EL (cell line): ENCODE measurements at places on chromosomes 5 and 9.
A peak's percentile ranks its signal among the peaks of the same experiment; 100 is the strongest.

- DNase-seq, result no peak
Measured at GRCh38 chr9:86598411-86599239, 244.4 kb upstream of the TUT7 start.

DNA sequence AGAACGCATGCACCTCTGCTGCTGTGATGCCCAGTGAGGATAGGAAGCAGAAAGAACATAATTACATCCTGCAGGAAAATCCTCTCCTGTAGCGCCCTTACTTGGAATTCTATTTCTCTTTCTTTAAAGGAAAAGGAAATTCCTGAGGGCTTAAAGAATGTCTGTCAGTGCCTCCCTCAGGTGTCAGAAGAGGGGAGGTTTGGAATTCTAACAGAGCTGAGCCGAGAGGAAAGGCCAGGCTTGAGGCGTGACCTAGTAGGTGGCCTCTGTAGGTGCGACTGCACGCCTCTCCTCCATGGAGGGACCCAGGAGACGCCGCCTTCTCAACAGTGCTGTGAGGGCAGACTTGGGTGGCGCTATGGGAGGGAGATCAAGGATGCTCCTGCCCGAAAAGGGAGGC, 55.9 kb upstream of the ERCC6L2 start:
- DNase-seq, result no peak

DNA sequence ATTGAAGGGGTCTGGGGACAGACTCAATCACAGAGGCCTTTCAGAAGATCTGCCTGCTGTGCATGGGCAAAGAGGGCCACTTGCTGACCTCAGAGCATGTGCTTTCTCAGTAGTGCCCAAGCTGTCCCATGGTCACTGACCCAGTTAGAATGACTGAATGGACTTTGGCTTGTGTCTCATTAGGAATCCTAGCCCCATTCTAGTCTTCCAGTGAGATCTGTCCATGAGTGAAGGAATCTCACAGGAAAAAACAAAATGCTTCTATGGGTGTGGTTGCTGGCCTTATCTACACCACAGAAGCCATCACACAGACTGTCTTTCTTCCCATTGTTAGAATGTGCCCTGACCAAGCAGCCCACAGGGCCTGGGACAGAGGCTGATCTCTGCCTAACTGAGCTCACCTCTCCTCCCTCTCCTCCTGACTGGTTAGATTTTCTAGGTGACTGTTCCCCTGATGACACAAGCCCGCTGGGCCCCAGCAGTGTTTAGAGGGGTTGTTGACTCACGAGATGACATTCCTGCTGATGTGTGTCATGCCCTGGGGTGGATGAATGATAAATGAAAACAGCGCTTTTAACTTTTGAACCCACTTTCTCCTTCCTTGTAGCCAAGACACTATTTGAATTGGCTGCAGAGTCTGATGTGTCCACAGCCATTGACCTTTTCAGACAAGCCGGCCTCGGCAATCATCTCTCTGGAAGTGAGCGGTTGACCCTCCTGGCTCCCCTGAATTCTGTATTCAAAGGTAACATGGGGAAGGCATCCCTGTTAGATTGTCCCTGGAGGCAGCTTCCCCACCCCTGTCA, 24.8 kb downstream of the TGFBI start:
- peak; percentile 99 for DNase-seq

GRCh38 chr5:122221857-122222256, 90.2 kb upstream of the SNCAIP start:
- DNase-seq, result no peak

DNA sequence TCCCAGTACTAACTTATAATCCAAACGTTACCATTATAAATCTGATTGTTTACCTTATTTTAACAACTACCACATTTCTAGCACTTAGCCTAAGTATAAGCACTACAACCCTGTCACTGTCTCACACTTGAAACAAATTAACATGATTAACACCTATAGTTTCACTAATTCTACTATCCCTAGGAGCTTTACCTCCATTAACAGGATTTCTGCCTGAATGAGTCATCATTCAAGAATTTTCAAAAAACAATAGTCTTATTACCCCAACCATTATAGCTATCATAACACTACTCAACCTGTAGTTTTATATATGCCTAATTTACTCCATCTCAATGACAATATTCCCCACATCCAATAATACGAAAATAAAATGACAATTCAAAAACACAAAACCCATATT, 89.6 kb downstream of the INSL6 start:
- no peak for DNase-seq

DNA sequence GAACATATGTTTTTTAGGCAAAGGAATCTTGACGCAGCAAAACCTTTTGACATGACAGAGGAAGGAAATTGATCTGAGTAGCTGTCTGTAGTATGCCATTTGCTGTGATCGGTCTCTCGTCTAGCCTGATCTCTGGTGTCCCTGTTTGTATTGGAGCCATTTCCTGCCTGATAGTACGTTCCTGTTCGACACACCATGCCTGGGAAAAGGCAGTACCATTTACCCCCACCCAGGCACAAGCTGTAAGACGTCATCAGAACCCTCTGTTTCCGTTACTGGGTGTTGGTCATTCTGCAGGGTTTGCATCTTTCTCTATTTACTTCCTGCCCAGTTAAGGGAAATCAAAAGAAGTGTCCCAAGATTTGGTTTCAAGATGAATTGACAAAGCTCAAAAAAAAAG, 129.7 kb downstream of the CEMIP2 start:
- DNase-seq, result no peak

GRCh38 chr9:18138656-18139055, 335.3 kb upstream of the ADAMTSL1 start:
- no peak for DNase-seq

DNA sequence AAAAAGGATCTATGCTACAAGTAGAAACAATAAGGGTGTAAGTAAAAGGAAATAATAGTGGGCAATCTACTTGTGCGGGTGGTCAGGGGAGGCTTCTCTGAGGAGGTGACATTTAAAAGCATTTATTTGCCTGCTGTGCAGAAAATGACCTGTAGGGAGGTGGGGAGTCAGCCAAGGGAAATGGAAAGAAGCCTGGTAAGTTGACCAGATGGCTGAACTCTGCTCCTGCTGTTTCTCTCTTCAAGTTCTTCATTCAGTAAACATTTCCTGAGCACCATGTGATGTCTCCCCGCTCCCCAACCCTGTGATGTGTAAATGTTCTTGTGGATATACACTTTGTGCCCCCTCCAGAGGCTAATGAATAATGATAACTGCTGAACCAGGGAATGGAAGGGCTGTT, 9.9 kb upstream of the SPIN1 start:
- DNase-seq, result no peak

DNA sequence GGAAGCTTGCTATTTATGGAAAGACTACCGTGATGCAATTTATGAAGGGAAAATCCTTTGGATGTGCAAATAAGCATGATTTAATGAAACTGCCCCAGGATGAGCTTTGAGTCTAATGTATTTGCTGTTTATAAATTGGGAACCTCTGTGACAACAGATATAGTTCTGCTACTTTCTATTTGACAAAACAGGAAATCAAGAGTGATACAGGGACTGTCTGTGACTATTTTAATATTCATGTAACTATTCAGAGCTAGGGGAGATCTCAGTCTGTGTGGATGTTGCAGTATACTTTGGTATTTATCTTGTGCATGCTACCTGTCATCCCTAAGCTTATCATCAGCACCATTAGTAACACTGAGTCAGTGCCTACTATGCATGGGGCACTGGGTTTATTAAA, 132.1 kb downstream of the PDZD2 start:
- DNase-seq, result no peak

DNA sequence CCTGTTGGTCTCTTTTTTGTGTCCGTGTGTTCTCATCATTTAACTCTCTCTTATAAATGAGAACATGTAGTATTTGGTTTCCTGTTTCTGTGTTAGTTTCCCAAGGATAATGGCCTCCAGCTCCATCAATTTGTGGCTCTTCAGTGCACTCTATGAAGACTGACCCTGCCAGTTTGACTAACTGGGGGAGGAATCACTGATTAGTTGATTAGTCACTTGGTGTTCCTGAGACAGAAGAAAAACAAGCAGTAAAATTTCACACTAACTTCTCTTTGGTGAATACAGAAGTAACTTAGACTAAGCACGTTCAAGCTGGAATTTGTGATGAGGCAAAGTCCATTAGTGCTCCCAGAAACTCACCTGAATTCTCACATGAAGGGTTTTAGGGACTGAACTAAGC, 495.8 kb upstream of the RORB start:
- no peak for DNase-seq

- no peak for DNase-seq
Measured at GRCh38 chr5:29744618-29745017, 1448.9 kb upstream of the CDH6 start.

DNA sequence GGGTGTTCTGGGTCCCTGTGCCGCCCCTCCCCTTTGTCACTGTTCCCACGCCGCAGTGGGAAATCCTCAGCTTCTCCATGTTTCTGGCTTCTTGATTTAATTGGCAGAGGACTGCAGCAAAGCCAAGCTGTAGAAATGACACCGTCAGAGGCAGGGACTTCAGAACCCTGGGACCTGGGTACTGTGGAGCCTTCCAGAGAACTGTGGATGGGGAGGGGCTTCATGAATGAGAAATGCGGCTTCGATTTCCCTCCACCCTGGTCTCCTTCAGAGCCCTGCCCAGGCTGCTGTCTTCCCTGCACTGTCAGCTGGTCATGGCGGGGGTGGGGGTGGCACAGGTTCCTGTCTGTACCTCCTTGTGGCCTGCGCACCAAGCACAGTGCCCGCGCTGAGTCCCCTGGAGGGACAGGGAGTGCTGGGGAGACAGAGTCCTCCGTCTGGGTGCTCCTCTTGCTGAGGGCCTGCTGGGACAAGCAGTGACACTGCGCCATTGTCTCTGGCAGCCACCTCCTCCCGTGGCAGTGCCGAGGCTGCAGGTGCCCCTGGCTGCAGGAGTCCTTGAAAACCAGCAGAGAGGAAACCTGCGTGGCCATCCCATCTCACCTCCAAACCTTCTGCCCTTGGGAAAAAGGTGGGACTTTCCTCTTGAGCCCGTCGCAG, 47.2 kb downstream of the COL5A1 start:
- DNase-seq, result no peak
